RPMI7951 (cell line): ENCODE measurements at places on chromosomes 16 and 17. TPM values are rescaled to one million over a fixed set of nuclear protein-coding genes. Genes with fewer than 3 reads are reported as not detected.
A peak's percentile ranks its signal among the peaks of the same experiment; 100 is the strongest.

- no peak for DNase-seq
Measured at GRCh38 chr16:14405611-14406537, 224.2 kb downstream of the PARN start.

- DNase-seq = no peak
Measured at GRCh38 chr16:2953706-2954627, 10.1 kb upstream of the KREMEN2 start.

- DNase-seq = no peak
Measured at GRCh38 chr16:89099905-89100304, 6.3 kb downstream of the ACSF3 start.

COL1A1 gene
- total RNA-seq = 239 and 259 TPM in 2 replicates

DNA sequence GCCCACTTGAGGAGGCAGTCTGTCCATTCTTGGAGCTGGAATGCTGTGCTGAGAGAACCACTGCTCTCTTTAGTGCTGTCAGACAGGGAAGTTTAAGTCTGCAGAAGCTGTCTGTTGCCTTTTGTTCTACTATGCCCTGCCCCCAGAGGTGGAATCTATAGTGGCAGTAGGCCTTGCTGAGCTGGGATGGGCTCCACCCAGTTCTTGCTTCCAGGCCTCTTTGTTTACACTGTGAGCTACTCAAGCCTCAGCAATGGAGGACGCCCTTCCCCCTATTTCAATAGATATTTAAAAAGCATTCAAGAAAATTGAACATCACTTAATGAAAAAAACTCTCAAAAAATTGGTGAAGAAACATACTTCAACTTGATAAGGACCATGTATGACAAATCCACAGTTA lies 313.5 kb downstream of the PHKB start:
- DNase-seq = peak; percentile 52

UTS2R gene
- not detected in 2 replicates for total RNA-seq

DNA sequence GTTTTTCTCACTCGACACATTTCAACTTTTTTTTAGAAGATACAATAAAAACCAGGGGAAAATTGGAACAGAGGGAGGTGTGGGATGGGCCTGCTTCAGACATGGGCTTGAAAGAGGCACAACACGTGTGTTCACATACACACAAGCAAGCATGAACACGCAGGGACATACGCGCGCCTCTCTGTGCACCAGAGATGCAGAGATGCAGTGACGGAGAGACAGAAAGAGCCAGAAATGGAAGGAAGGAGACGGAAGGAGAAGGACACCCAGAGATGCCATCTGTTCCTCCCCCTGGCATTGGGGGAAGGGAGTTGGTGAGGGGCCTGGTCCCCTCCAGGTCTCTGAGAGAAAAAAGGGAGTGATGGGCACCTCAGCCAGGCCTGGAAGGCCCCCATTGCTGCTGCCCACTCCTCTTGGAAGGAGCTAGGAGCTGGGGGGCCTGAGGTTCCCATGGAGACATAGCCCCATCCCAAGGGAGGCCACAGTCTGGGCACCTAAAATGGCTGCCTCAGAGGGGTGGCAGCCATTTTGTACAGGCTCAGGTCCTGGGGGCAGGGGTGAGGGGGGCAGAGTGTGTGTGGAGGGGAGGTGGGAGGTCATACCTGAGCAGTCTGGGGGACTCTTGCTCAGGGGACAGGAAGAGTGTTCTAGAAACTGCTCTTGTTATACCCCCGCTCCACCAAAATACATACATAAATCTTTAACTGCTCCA lies 3.8 kb upstream of the NEUROD2 start:
- DNase-seq = no peak

DNA sequence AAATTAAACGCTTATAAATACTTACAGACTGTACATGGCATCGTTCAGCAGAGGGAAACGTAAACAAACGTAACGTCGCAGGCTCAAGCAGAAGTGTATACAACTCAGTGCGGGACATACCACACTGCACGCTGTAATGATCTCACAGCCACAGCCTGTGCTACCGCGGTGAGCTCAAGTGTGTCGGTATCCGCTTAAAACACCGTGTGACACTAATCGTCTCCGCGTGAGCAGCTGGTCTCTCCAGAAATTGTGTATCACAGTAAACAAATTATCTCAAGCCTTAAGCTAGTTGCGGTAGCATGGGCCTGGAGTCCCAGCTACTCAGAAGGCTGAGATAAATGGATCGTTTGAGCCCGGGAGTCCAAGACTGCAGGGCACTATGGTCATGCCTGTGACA lies 115.3 kb downstream of the ANKRD11 start:
- peak; percentile 66 for DNase-seq

AANAT gene
- total RNA-seq = not detected in 2 replicates

- no peak for DNase-seq
Measured at GRCh38 chr16:795580-796229, 4.8 kb downstream of the GNG13 start.

DNA sequence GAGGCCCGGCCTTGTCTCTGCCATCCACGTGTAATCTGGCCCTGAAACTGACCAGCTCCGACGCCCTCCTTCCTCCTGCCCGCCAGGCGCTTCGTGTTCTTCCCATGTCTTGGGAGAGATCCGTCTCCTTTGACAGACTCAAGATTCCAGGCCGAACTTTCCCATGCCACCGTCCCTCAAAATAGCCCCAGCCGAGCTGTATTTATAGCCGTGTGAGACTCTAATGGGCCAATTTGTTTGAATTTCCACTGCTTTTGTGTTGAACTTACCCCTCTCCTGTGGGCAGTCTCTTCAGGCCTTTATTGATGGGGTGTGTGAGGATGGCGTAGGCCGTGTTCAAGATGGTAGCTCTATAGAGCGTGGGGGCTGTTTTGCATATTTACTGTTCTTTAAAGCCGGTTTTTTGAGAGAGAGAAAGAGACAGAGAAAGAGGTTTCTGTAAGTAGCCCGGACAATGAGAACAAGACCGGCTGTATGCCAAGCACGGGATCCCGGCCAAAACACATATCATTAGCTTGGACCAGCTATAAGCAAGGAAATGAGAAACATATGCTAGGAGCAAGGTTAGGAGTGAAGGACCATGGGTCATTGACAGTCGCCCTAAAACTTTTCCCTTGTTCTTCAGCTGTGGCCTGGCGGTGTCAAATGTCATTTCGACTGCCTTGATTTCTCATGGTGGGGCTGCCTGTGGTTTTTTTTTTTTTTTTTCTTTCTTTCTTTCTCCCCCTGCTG lies 124.5 kb upstream of the ZFHX3 start:
- DNase-seq = peak; percentile 98

TBC1D3H gene
- total RNA-seq = not detected in 2 replicates

DNA sequence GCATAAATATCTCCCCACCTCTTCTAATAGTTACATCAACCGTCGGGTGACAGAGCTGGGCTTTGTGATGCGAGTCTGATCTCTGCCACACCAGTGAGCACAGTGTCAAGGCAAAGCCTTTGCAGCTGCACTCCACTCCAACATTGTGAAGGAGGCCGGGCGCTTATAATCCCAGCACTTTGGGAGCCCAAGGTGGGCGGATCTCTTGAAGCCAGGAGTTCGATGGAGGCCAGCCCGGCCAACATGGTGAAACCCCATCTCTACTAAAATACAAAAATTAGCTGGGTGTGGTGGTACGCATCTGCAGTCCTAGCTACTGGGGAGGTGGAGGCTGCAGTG lies 18.9 kb downstream of the CYB5D2 start:
- no peak for DNase-seq

DNA sequence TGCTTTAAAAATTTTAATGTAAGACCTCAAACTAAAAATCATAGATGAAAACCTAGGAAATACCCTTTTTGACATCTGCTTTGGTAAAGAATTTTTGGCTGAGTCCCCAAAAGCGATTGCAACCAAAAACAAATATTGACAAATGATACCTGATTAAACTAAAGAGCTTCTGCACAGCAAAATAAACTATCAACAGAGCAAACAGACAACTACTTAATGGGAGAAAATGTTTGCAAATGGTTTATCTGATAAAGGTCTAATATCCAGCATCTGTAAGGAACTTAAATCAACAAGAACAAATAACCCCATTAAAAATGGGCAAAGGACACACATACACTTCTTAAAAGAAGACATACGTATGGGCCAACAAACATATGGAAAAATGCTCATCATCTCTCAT lies 242.5 kb downstream of the BCAS3 start:
- DNase-seq = no peak

- DNase-seq = peak; percentile 97
Measured at GRCh38 chr17:80826955-80827645, 164.5 kb upstream of the CHMP6 start.

GRCh38 chr17:81340607-81341515 lies 45.8 kb upstream of the SLC38A10 start:
- DNase-seq = no peak

FBXW10B gene
- 0.12 and 1.1 TPM in 2 replicates for total RNA-seq

GRCh38 chr17:74493331-74493833 lies 26.9 kb downstream of the CD300A start:
- DNase-seq = peak; percentile 61

MAPT gene
- 0.10 and 0.12 TPM in 2 replicates for total RNA-seq

ASPA gene
- 0.10 and 1.2 TPM in 2 replicates for total RNA-seq

GRCh38 chr16:2955438-2955778 lies 8.7 kb upstream of the KREMEN2 start:
- no peak for DNase-seq

DNA sequence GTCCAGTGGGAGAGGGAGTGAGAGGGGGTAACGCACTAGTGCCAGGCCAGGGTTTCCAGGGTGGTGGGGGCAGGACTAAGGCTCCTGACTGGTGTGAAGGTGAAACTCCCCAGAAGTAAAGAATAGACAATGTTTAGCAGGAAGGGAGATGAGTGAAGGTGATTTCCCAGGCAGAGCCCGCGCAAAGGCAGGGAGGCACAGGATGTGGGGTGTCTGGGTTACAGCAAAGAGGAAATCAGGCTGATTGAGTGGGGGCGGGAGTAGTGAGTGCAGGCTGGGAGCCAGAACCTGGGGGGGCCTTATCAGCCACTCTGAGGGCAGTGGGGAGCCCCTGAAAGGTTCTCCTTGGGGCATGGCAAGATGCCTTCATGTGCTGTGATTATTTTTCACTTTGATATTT lies 167.5 kb downstream of the UTP18 start:
- DNase-seq = no peak

GRCh38 chr17:68034452-68034776 lies 1.1 kb upstream of the KPNA2 start:
- no peak for DNase-seq

DNA sequence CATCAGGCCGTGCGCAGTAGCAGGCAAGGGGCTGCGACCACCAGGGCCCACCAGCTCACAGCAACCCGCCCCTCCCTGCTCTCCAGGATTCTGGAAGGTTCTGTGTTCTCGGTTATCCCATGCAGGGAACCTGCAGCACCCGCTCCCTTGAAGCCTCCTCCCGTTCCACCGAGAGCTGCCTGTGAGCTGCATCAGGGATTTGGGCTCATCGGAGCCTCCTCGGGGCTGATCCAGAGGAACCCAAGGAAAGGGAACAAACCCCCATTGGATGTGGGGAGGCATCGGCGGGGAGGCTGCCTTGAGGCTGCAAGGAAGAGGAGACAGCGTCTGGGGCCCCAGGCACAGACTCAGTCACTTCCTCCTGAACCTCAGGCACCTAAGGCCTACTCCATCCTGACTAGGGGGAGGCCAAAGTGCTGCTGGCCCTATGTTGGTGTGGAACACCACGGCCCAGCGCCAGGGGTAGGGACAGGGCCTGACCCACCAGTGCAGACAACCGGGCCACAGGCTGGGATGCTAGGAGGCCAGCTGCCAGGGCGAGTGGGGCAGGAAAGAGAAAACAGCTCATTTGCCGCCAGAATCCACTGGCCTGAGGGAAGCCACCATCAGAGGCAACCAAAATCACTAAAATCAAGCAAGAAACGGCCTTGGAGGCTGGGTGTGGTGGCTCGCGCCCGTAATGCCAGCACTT lies 14.4 kb upstream of the LGALS3BP start:
- DNase-seq = no peak

DNA sequence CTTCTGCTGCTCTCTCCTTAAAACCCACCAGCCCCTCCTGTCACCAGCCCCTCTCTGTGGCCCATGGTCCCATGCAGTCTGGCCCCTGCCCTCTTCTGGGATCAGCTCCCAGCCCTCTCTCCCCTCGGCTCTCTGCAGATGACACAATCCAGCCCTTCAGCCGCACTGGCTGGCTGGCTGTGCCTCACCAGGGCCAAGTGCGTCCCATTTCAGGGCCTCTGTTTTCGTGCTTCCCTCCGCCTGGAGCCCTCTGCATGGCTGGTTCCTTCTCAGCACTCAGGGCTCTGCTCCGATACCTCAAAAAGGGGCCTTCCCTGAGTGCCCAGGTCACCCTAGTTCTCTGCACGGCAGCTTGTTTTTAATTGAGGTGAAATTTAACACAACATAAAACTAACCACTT lies 124.3 kb downstream of the SOCS1 start:
- no peak for DNase-seq

DNA sequence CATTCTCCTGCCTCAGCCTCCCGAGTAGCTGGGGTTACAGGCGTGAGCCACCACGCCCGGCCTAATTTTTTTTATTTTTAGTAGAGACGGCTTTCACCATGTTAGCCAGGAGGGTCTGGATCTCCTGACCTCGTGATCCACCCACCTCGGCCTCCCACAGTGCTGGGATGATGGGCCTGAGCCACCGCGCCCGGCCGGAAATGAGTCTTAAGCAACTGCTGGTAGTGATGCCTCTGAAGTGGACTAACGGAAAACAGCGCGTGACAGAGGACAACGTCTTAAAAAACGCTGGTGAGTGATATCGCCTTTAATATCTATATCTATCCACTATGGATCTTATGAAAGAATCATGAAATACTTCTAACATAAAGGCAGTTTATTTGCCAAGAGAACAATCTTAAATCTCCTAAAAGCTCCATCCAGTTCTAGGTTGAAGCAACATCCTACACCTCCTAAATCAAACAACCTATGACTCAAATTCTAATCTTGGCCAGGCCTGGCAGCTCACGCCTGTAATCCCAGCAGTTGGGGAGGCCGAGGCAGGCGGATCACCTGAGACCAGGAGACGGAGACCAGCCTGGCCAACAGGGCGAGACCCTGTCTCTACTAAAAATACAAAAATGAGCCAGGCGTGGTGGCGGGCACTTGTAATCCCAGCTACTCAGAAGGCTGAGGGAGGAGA lies 69.8 kb downstream of the NXN start:
- DNase-seq = no peak

HCRT gene
- total RNA-seq = not detected in 2 replicates
